ENCODE measurements at places on chromosomes 4 and X. TPM values are rescaled to one million over a fixed set of nuclear protein-coding genes. Genes with fewer than 3 reads are reported as not detected.

The DCAF12L1 gene
- total RNA-seq, result not detected

- H3K4me1 ChIP-seq, result no peaks in the 10 kb centered on the region
- H3K27ac ChIP-seq, result peak overlapping the region; percentile 54
- DNase-seq, result no peak
- H3K27me3 ChIP-seq, result peaks cover 6% of the 10 kb centered on the region
- H3K36me3 ChIP-seq, result no peaks in the 10 kb centered on the region
Measured at GRCh38 chrX:131791608-131792355, 231.3 kb upstream of the STK26 start.

- no peaks in the 10 kb centered on the region for H3K36me3 ChIP-seq
- no peak for DNase-seq
- H3K27ac ChIP-seq, result no peak overlapping the region
- H3K27me3 ChIP-seq, result no peaks in the 10 kb centered on the region
Measured at GRCh38 chr4:153940916-153941315, 152.0 kb upstream of the SFRP2 start.

The HTN1 gene
- total RNA-seq, result not detected

GRCh38 chr4:34935739-34936138, 1308.6 kb downstream of the ARAP2 start:
- H3K4me3 ChIP-seq, result no peak overlapping the region
- H3K27ac ChIP-seq, result no peak overlapping the region
- H3K4me1 ChIP-seq, result no peaks in the 10 kb centered on the region
- no peaks in the 10 kb centered on the region for H3K27me3 ChIP-seq
- no peaks in the 10 kb centered on the region for H3K36me3 ChIP-seq

The WDR19 gene
- total RNA-seq, result 93.1 TPM

DNA sequence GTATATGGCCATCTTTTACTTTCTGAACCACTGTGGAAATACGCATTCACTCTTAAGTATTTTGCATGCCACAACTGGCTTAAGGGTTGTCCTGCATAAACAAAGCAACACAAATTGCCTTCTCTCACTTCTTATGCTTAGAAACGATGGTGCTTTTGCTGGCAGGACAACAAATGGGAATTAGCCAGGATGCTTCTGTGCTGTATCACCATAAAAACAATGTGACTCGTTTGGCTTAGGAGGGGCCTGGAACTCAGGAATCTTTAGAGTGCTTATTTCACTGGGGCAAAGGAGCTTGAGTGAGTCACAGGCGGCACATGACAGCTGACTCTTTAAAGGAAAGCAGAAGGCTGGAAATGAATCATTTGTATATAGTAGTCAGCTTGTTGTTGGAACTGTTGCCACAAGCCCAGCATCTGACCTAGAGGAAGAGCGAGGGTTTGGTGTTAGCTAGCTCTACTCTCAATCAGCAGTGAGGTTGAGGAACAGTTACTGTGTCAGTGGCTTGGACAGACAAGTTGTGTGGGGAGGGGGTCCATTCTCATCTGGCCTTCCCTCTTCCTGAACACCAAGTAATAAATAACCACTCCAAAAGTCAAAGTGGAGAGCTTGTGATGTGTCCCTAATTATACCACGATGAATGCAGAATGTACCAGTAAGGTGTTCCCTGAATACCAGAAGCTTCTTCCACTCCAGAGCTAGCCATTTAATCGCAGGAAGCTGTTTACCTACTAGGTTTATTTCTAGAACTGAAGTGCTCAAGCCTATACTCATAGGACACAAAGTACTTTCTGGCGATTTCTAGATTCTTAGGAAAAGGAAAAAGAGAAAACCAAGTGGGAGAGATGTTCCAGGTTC, 293.1 kb downstream of the CAMK2D start:
- H3K27me3 ChIP-seq, result no peaks in the 10 kb centered on the region
- peak; percentile 56 for DNase-seq
- H3K36me3 ChIP-seq, result no peaks in the 10 kb centered on the region

- DNase-seq, result no peak
- no peaks in the 10 kb centered on the region for H3K36me3 ChIP-seq
- no peak overlapping the region for H3K4me3 ChIP-seq
- no peaks in the 10 kb centered on the region for H3K4me1 ChIP-seq
- no peaks in the 10 kb centered on the region for H3K27me3 ChIP-seq
Measured at GRCh38 chr4:25560605-25561004, 95.0 kb upstream of the SLC34A2 start.

- no peaks in the 10 kb centered on the region for H3K27me3 ChIP-seq
- no peak for DNase-seq
- no peak overlapping the region for H3K4me3 ChIP-seq
Measured at GRCh38 chr4:187103351-187103750, 379.7 kb upstream of the FAT1 start.

- DNase-seq, result no peak
- no peaks in the 10 kb centered on the region for H3K36me3 ChIP-seq
- no peaks in the 10 kb centered on the region for H3K27me3 ChIP-seq
- H3K27ac ChIP-seq, result no peak overlapping the region
- H3K4me1 ChIP-seq, result peaks cover 4% of the 10 kb centered on the region
Measured at GRCh38 chr4:26030260-26030667, 116.2 kb downstream of the SMIM20 start.

Data from tibial nerve (tissue), 4 donors.